Activated naive CD4-positive, alpha-beta T cell (primary cell): ENCODE measurements at places on chromosomes 2 and 18.

DNA sequence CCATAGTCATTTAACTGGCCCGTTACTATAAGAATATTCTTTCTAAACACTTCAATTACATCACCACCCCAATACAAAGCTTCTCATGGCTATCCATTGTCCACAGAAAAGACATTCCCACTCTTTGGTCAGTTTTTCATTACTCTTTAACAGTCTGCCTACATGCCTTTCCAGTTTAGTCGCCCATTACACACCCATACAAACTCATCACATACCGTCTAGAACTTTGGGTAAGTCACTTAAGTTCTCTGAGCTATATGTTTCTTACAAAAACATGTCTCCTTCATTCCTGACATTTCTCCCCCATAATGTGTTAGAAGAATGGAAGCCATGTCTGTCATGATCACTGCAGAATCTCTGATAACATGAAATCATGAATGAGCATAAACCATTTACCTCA, 108.2 kb upstream of the STK17B start:
- DNase-seq: no peak

DNA sequence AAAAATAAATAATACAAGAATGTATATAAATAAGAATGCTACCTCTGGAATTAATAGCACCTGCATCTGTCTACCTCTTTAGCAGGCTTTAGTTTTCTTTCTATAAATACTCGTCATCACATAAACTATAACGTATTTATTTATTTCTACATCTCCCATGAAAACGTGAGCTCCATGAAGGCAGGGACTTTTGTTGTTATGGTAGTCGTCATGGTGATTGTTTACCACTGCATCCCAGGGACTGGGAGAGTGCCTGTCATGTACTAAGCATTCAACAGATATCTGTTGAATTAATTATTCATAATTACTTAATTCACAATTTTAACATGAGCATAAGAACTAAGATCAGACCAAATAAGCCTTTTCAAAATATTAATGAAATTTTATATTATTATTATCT, 386.6 kb downstream of the NRXN1 start:
- no peak for DNase-seq

DNA sequence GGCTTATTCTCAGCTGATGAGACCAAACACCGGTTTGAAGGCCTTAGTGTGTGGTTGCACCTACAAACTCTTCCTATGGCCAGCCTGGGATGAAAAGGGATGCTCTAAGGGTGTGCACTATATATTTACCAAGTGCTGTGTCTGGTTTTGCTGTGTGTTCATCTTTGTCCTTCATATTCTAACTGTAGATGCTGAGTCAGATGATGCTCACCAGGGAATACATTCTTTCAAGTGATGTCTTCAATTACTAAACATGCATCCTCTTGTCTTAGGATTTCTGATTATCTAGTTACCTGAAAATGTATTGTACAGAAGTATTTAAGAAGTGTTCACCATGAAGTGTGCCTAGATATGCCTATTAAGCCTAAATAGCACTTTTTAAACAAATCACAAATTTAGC, 1111.6 kb upstream of the ZEB2 start:
- no peak for DNase-seq

DNA sequence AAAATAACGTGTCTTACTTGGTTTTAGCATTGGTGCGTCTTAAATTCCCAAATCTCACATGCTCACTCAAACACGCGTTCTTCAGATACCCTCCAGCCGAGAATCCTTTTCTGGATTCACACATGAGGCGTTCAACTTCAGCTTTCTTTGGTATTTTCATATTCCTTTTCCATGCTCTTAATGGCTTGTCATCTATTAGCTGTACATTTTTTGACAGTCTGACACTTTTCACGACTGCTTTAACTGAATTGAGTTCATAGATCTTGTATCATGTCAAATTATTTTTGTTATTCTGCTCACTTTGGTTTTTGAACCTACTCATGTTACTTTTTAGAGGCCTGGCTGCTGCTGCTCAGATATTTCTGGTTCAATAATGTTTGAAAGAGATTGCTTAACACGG, 59.0 kb downstream of the INPP5D start:
- no peak for DNase-seq

DNA sequence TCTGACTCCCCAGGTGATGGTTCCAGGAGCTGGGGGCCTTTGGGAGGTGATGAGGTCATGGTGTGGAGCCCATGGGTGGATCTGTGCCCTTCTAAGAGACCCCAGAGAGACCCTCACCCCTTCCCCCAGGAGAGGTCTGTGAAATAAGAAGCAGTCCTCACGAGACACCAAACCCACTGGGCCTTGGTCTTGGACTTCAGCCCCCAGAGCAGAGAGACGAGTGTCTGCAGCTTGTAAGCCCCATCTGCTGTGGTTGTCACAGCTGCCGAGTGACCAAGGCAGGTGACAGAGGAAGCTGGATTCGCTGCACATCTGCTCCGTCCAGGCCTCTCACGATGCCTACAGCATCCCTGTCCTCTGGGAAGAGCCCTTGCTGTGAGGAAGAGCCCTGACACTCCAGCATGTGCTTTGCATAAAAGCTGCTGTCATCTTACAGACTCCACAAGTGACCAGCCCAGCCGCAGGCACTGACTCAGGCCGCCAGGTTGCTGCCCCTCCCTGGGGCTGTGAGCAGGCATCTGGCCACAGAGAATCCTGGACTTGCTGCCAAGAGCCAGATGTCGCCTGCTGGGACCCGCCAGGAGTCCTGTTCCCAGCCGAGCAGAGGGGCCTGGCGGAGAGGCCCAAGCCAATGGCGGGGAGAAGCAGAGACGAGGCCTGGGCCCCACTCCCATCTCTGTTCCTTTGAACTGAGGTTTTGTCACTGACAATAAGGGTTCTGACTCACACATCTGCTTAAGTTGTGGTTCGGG, 150.8 kb downstream of the PXDN start:
- DNase-seq: no peak

DNA sequence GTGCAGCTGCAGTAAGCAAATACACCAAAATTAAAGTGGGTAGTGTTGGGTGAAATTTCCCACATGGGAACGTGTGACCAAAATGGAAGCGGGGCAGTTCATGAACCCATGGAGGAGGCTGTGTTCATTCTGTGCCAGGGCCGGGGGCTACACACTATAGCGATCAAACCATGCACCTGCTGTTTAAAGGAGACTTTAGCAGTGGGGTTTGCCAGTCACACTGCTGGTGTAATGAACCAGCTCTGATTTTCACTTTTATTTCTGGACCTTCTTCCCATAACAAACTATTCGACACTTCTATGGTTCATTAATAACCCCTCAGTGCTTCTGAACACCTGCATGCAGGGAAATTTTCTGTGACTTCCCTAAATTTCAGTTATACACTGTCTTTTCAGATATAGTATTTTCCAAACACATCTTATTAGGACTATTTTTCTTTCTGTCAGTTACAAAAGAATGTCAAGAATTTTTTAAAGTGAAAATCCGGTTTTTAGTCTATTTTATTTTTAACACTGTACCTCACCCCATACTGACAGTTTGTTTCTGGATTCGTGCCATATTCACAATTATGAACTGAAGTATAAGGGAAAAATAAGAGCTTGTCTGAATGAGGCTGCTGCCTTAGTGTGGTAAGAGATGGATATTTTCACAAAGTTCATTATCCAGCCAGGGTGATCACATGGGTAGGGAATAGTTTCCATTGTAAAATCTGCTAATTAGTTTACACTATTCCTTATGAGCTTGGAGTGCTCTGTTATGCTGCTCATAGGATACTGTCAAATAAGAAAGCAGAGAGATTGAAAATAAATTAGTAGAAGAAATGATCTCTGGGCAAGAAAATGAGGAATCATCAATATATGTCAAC, 111.3 kb upstream of the CAVIN2 start:
- no peak for DNase-seq

DNA sequence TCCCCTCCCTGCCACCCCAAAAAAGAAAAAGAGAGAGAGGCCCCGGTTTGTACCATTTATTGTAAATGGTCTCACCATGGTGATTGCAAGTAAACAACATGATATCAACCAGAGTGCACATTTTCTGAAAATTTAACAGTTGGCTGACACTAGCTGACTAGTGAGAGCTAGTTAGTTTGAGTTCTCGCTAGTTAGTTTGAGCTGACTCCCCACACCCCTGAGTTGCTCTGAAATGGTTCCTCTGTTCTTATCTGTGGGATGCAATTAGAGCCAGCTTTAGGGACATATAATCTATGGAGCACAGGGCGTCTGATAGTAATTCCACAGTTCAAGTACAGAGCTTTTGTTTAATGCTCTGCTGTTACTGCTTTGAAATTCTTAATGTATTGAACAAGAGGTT, 13.1 kb downstream of the CASP10 start:
- no peak for DNase-seq

GRCh38 chr2:176096986-176097819, 2.4 kb upstream of the HOXD12 start:
- DNase-seq: no peak

DNA sequence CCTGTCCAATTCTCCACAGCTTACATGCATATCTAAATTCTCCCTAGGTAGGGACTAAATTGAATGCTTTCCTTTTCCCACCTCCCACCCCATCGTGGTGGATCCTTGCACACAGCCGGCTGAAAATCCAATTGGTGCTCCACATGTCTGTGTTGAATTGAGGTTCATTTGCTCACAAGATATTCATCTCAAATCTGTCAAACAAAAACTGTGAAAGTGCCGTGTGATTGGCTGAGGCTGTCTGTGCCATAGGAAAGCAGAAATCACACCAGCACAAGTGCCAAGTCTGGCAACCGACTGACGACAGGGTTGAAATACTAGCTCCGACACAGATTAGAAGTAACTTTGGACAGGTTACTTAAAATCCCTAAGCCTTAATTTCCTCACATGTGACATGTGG, 823.3 kb downstream of the TDRD15 start:
- no peak for DNase-seq

DNA sequence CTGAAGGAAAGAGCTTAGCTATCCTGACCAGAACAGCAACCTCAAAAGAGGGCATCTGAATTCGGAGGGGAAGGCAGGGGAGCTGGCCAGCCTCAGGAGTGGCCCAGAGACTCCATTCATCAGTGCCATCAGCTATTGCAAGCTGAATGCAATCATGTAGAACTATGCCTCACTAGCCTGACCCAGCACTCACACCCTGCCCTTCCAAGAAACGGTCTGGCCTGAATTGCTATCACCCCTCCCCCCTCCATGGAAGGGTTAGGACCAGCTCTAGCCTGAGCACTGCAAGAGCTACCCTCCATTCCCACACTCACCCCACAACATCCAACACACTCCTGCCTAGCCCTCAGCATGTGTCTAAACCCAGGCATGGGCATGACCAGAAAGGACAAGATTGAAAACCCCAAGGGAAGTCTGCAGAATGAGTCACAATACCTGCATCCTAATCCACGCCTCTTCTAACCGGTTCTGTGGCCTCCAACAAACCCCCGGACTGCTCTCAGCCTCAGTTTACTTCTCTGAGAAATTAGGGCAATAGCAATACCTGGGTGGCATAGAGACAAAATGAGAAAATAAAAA, 120.3 kb downstream of the BCL11A start:
- DNase-seq: no peak

- DNase-seq: peak; percentile 37
These were observed 47.8 kb downstream of the ZAP70 start for GRCh38 chr2:97761192-97761591.

DNA sequence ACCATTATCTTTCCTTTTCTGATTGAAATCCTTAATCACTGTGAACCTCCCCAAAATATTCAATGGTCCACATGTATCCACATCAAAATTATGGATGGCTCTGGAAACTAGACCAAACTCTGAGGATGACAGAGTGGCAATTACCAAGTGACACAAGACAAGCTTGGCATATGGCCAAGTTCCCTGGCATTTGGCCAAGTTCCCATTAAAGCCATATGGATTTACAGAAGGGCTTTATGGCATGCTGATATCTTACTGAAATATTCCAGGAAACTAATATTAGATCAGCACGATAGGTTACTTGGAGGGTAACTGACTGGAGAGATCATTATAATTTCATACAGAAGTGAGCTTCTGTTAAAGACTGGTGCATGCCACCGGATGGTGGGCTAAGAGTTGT, 21.9 kb upstream of the CERS6 start:
- no peak for DNase-seq

GRCh38 chr2:236158969-236159777, 9.0 kb downstream of the GBX2 start:
- no peak for DNase-seq

DNA sequence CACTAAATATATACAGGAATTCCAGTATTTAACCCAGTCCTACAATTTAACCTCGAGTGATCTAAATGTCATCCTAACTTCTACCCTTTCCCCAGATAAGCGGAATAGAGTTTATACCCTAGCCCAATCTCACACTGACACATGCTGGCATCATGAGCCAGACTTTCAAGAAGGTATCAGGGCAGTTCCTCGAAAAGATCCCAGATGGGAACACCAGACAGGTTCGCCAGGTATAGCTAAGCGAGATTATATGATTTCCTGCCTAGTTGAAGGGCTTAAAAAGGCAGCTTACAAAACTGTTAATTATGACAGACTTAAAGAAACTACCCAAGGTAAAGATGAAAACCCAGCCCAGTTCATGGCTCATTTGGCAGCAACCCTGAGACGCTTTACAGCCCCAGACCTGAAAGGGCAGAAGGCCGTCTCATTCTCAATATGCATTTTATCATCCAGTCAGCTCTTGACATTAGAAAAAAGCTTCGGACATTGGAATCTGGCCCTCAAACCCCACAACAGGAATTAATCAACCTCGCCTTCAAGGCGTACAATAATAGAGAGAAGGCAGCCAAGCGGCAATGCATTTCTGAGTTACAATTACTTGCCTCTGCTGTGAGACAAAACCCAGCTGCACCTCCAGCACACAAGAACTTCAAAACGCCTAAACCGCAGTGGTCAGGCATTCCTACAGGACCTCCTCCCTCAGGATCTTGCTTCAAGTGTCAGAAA, 668.2 kb upstream of the PKDCC start:
- no peak for DNase-seq

GRCh38 chr2:157217409-157217808, 40.1 kb upstream of the GALNT5 start:
- DNase-seq: no peak

GRCh38 chr2:70958759-70959158, 19.7 kb upstream of the ANKRD53 start:
- DNase-seq: no peak
